ENCODE measurements at places on chromosomes 7 and 10. TPM values are rescaled to one million over a fixed set of nuclear protein-coding genes. Genes with fewer than 3 reads are reported as not detected.

PRKG1 gene
- total RNA-seq = 0.06 TPM

DNA sequence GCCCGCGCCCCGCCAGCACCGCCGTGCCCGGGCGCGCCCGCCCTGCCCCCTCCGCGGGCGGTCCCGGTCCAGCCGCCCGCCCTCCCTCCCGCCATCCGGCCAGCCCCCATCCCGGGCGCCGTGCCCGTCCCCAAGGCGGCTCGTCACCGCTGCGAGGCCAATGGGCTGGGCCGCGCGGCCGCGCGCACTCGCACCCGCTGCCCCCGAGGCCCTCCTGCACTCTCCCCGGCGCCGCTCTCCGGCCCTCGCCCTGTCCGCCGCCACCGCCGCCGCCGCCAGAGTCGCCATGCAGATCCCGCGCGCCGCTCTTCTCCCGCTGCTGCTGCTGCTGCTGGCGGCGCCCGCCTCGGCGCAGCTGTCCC lies at the start of gene HTRA1:
HTRA1 (plus strand) TSS at position 187 of the 362 bp plus-strand sequence; CDS start at position 287, 100 bp downstream.
- H3K27ac ChIP-seq = no peak within 1 kb of the TSS
- no peaks in the 10 kb centered on the region for H3K36me3 ChIP-seq
- H3K4me1 ChIP-seq = peaks cover 25% of the 10 kb centered on the region

GRCh38 chr7:108385834-108386422 lies 70.3 kb downstream of the NRCAM start:
- no peaks in the 10 kb centered on the region for H3K36me3 ChIP-seq
- H3K27ac ChIP-seq = no peak overlapping the region
- no peaks in the 10 kb centered on the region for H3K4me1 ChIP-seq
- H3K27me3 ChIP-seq = peaks cover 3% of the 10 kb centered on the region

DNA sequence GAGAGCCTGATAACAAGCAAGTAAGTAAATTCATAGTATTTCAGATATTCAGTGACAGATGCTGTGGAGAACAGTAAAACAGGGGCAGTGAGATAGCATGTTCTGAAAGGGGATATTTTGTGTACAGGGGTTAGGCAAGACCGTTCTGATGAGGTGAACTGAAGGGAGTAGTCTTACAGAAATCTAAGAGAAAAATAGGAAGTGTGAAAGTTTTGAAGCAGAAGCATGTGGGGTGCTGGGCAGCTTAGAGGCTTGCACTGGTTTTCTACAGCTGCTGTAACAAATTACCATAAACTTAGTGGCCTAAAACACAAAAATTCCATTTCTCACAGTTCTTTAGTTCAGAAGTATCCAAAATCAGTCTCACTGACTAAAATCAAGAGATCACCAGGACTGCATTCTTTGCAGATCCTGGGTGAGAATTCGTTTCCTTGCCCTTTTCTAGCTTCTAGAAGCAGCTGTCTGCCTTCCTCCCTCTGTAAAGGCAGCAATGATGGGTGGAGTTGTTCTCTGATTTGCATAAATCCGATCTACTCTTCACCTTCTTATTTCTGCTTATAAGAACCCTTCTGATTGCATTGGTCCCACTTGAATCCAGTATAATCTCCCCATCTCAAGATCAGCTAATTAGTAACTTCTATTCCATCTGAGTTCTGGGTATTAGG lies 7.5 kb upstream of the KLF14 start:
- H3K4me1 ChIP-seq = no peaks in the 10 kb centered on the region
- no peaks in the 10 kb centered on the region for H3K36me3 ChIP-seq
- no peak overlapping the region for H3K4me3 ChIP-seq
- no peak overlapping the region for H3K27ac ChIP-seq
- no peak for DNase-seq

DNA sequence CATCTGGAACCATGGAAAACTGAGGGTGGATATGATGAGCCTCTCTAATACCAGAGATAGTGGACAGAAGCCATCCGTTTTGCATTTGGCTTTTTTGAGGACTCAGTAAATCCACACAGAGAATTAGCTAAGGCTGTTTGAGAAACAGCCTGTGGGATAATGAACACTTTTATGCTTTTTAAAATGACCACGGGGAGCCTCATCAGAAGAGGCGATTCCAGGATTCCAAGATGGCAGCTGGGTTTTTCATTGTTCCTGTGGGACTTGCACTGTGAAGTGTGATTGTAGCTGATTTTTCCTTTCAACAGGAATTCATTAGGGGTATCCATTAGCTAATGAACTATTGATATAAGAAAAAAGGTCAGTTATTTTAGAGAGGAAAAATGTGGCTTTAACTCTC lies 353.2 kb downstream of the AUTS2 start:
- H3K27ac ChIP-seq = no peak overlapping the region
- no peak for DNase-seq

DNA sequence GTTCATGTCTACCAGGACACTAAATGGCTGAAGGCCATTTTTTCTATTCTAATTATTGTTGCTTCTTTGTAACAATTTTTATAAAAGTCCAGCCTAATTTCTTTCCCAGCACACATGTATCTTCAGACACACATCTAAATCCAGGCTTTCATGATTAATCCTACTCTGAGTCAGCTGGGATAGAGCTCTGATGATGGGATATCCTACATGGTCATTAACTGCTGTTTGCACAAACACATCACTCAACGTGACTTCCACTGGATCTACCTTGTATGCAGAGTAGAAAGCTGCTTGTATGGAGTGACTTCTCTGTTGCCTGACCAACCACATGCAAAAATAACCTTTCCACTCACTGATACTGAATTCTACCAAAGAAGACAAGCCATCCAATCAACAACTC lies 260.9 kb downstream of the AHR start:
- H3K27me3 ChIP-seq = no peaks in the 10 kb centered on the region
- H3K4me1 ChIP-seq = no peaks in the 10 kb centered on the region
- H3K4me3 ChIP-seq = no peak overlapping the region
- no peak overlapping the region for H3K27ac ChIP-seq
- no peak for DNase-seq

CFAP69 gene
- not detected for total RNA-seq

- no peaks in the 10 kb centered on the region for H3K36me3 ChIP-seq
- peaks cover 25% of the 10 kb centered on the region for H3K27me3 ChIP-seq
- peaks cover 16% of the 10 kb centered on the region for H3K4me1 ChIP-seq
- H3K4me3 ChIP-seq = no peak overlapping the region
- DNase-seq = no peak
These were observed 3.5 kb downstream of the SHH start for GRCh38 chr7:155808549-155809331.

- H3K27ac ChIP-seq = no peak overlapping the region
- DNase-seq = no peak
- peaks cover 14% of the 10 kb centered on the region for H3K27me3 ChIP-seq
These were observed 129.7 kb downstream of the MARCHF5 start for GRCh38 chr10:92420546-92421275.

SRPK2 gene
- total RNA-seq = 54.7 TPM

- H3K36me3 ChIP-seq = no peaks in the 10 kb centered on the region
- no peak overlapping the region for H3K4me3 ChIP-seq
- H3K27me3 ChIP-seq = no peaks in the 10 kb centered on the region
- no peak overlapping the region for H3K27ac ChIP-seq
These were observed 9.5 kb upstream of the TSGA13 start for GRCh38 chr7:130695840-130696239.

- peaks cover 6% of the 10 kb centered on the region for H3K4me1 ChIP-seq
- no peak for DNase-seq
- H3K36me3 ChIP-seq = peaks cover 6% of the 10 kb centered on the region
- no peak overlapping the region for H3K27ac ChIP-seq
These were observed 62.6 kb downstream of the CCDC6 start for GRCh38 chr10:59843748-59844147.

DNA sequence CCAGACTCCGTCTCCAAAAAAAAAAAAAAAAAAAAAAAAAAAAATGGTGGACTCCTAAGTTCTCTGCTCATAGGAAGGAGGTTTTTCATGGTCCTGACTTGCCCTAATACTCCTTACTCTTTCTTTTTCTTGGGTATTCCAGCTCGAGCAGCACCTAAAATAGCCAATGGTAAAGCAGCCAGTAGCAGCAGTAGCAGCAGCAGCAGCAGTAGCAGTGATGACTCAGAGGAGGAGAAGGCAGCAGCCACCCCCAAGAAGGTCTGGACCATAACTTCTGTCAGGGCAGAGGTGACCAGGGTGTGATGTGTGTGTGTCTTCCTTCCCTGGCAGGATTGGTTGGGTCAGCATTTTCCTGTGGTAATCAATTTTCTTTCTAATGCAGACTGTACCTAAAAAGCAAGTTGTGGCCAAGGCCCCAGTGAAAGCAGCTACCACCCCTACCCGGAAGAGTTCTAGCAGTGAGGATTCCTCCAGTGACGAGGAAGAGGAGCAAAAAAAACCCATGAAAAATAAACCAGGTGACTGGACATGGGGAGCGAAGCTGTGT lies 6.9 kb downstream of the NOLC1 start:
- no peak overlapping the region for H3K27ac ChIP-seq
- H3K27me3 ChIP-seq = no peaks in the 10 kb centered on the region
- H3K4me3 ChIP-seq = no peak overlapping the region
- no peak for DNase-seq
- peaks cover 88% of the 10 kb centered on the region for H3K36me3 ChIP-seq
- peaks cover 12% of the 10 kb centered on the region for H3K4me1 ChIP-seq

PNLIP gene
- not detected for total RNA-seq

DNA sequence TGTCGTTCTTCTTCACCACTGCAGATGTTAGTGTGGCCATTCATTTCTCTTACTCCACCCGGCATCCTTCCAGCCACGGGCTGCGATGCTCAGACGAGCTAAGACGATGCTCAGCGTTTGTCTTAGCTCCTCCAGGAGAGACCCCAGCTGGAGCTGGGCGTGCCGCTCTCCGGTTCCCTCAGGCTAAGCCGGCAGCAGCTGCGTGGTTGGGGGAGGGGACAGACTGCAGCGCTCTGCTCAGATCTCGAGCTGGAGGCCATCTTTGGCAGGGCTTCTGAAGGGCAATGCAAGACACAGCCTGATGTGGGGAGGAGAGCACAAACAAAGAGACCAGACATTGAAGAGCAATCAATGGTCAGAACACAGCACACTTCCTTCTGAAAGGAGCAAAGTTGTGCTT lies 4.8 kb downstream of the INA start:
- peaks cover 17% of the 10 kb centered on the region for H3K4me1 ChIP-seq
- H3K36me3 ChIP-seq = no peaks in the 10 kb centered on the region
- DNase-seq = no peak
- H3K27me3 ChIP-seq = peaks cover 37% of the 10 kb centered on the region
- no peak overlapping the region for H3K4me3 ChIP-seq
- H3K27ac ChIP-seq = no peak overlapping the region

GRCh38 chr10:11197266-11197712 lies 179.6 kb downstream of the CELF2 start:
- no peaks in the 10 kb centered on the region for H3K27me3 ChIP-seq
- no peak for DNase-seq
- H3K36me3 ChIP-seq = peaks cover 41% of the 10 kb centered on the region
- H3K27ac ChIP-seq = peak overlapping the region; percentile 2
- peaks cover 94% of the 10 kb centered on the region for H3K4me1 ChIP-seq

PAPOLB gene
- not detected for total RNA-seq

DNA sequence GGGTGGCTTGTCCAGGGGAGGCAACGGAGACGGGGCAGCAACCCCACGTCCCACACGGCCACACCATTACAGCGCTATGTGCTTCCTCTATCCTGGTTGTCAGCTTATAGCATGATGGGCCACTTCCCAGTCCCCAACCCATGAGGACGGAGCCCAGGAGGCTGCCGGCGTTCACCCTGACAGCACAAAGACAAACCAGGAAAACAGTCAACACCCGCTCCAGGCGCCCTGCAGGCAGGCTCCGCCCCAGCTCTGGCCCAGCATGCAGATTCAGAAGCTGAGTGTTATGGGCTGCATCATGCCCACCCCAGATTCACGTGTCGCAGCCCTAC lies 14.8 kb downstream of the WDR86 start:
- no peak overlapping the region for H3K4me3 ChIP-seq
- H3K4me1 ChIP-seq = peaks cover 16% of the 10 kb centered on the region
- no peak overlapping the region for H3K27ac ChIP-seq
- no peaks in the 10 kb centered on the region for H3K27me3 ChIP-seq

GRCh38 chr7:151665368-151665767 lies 145.7 kb upstream of the RHEB start:
- no peak overlapping the region for H3K27ac ChIP-seq
- no peak for DNase-seq
- no peaks in the 10 kb centered on the region for H3K36me3 ChIP-seq
- H3K4me1 ChIP-seq = no peaks in the 10 kb centered on the region

DNA sequence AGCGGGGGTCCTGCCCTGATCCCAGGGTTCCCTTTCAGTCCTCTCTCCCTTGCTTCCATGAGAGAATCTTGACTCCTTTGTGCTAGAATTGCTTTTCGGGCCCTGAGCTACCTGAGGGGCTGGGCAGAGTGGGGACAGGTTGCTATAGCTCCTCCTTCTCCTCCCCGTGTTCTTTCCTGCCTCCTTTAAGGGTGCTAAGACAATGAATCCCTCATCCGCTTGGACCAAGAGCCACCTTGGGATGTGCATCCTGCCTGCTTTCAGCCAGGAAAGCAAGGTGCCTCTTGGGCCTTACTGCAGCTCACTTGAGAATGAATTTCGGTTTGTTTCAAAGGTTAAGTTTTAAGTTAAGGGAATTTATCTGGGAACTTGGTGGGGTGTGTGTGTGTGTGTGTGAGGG lies 53.6 kb downstream of the ADRA2A start:
- DNase-seq = no peak
- H3K27me3 ChIP-seq = no peaks in the 10 kb centered on the region
- no peak overlapping the region for H3K27ac ChIP-seq
- H3K36me3 ChIP-seq = no peaks in the 10 kb centered on the region
- H3K4me1 ChIP-seq = no peaks in the 10 kb centered on the region

- peaks cover 5% of the 10 kb centered on the region for H3K36me3 ChIP-seq
- no peak for DNase-seq
- H3K4me1 ChIP-seq = no peaks in the 10 kb centered on the region
- H3K27ac ChIP-seq = no peak overlapping the region
- no peaks in the 10 kb centered on the region for H3K27me3 ChIP-seq
These were observed 10.4 kb downstream of the TMEM184A start for GRCh38 chr7:1545417-1546246.

GRCh38 chr10:931326-932318 lies at the start of gene LARP4B:
LARP4B (minus strand) TSS chr10:931705; CDS start chr10:885721, 45,984 bp downstream.
- DNase-seq = peak; percentile 98
- H3K27ac ChIP-seq = peak within 1 kb of the TSS; percentile 73
- H3K27me3 ChIP-seq = no peaks in the 10 kb centered on the region
- no peaks in the 10 kb centered on the region for H3K36me3 ChIP-seq

UNCX gene
- not detected for total RNA-seq

CLDN3 gene
- total RNA-seq = not detected

DNA sequence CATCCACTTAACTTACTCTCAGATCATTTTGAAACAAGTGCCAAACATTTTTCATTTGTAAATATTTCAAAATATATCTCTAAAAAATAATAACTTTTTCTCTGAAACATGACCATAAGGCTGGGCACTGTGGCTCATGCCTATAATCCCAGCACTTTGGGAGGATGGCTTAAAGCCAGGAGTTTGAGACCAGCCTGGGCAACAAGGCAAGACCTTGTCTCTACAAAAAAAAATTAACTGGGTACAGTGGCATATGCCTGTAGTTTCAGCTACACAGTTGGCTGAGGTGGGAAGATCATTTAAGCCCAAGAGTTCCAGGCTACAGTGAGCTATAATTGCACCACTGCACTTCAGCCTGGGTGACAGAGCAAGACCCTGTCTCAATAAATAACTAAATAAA lies 36.4 kb downstream of the USP54 start:
- H3K4me1 ChIP-seq = no peaks in the 10 kb centered on the region
- no peak for DNase-seq
- H3K27me3 ChIP-seq = no peaks in the 10 kb centered on the region
- no peak overlapping the region for H3K4me3 ChIP-seq
- no peak overlapping the region for H3K27ac ChIP-seq

CHST15 gene
- 1.2 TPM for total RNA-seq

GRCh38 chr10:101297901-101298486 lies 56.0 kb upstream of the BTRC start:
- peaks cover 1% of the 10 kb centered on the region for H3K4me1 ChIP-seq
- peaks cover 14% of the 10 kb centered on the region for H3K27me3 ChIP-seq
- no peak overlapping the region for H3K4me3 ChIP-seq
- DNase-seq = peak; percentile 60

CLCN1 gene
- not detected for total RNA-seq

All from CD4-positive, alpha-beta memory T cell (primary cell).